ENCODE measurements at places on chromosomes 6 and 20.

- DNase-seq = no peak
These were observed 5.9 kb downstream of the RNF146 start for GRCh38 chr6:127272576-127272975.

GRCh38 chr6:140050101-140050995 is 675.9 kb upstream of the CITED2 start:
- no peak for DNase-seq

DNA sequence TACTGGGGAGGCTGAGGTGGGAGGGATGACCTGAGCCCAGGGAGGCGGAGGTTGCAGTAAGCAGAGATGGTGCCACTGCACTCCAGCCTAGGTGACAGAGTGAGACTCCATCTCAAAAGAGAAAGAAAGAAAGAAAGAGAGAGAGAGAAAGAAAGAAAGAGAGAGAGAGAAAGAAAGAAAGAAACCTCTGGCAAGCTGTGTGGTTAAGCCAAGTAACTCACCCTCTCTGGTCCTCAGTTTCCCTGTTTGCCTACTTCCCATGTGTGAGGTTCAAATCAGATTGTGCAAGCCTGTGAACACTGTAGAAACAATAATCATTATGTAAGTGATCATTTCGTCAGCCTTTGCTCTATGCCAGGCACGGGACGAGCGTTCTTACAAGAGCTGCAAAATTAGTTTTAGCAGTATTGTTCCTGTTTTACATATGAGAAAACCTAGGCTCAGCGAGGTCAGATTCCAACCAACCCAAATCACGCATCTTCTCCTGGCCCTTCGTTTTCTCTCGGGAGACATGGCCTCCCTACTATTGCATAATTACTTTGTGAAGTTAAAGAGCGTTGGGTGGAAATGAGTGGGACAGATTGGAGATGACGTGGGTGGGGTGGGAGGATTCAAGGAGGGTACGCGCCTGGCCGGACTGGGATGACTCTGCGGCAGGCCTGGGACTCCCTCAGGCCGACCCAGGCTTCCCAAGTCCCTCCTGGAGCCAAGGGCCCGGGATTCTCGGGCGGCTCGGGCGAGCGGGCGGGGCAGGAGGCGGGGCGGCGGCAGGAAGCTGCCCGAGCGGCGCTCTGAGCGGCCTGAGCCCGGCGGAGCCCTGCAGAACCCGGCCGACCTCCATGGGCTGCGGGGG is at the start of gene SNX21:
Gene SNX21 (plus strand): TSS at position 770 of the 853 bp plus-strand sequence. CDS start 121 bp downstream, outside the sequence.
- peak; percentile 94 for DNase-seq

GRCh38 chr6:165728216-165728615 is 65.2 kb upstream of the PDE10A start:
- no peak for DNase-seq
